ENCODE measurements at places on chromosomes 13 and 19.

- DNase-seq, result no peak
Measured at GRCh38 chr13:51280379-51280940, 58.3 kb downstream of the FAM124A start.

- no peak for DNase-seq
Measured at GRCh38 chr19:28497137-28497536, 715.8 kb downstream of the UQCRFS1 start.

DNA sequence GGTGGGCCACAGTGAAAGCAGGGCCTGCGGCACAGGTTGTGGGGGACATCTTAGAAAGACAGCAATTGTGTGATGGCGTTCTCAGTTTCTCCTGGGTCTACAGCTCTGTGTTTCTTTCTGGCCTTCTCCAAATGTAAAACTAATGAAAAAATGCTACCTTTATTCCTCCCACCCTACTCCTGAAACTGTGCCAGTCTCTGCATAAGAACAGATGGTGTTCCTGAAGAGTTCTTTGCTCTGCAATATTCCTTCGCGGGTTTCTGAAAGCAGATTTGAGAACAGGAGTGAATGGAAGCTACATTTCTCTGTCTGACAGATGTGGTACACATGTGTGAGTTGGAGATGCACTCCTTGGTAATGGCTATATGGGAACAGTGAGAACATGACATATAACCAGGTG lies 18.0 kb upstream of the LRCH1 start:
- no peak for DNase-seq

DNA sequence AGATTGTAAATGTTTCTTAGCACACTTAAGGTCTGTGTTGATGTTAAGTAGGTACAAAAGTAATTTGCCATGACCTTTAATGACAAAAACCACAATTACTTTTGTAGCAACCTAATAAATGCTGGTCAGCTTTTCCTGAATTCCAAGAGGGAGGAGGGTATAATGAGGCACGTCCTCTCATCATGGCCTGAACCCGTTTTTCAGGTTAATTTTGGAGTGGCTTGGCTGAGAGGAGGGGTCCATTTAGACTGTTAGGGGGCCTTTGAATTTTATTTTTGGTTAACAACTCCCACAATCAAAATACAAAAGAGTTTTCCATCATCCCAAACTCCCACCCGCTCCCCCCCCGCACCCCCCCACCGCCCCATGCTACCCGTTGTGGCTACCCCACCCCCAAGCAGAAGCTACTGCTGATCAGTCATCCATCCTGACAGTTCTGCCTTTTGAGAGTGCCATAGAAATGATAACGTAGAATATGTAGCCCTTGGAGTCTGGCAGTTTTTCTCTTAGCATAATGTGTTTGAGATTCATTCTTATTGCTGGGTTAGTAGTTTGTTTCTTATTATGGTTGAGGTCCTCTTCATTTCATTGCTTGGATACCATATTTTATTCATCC lies 14.4 kb upstream of the PLEKHF1 start:
- no peak for DNase-seq

- DNase-seq, result no peak
Measured at GRCh38 chr13:37026771-37027170, 26.2 kb downstream of the EXOSC8 start.

GRCh38 chr13:35690581-35691207 lies 214.2 kb upstream of the MAB21L1 start:
- no peak for DNase-seq

Measured in HFF-Myc (cell line).